ENCODE measurements at places on chromosomes 3 and 15.

- no peak for DNase-seq
These were observed 43.8 kb downstream of the GAP43 start for GRCh38 chr3:115666920-115667737.

DNA sequence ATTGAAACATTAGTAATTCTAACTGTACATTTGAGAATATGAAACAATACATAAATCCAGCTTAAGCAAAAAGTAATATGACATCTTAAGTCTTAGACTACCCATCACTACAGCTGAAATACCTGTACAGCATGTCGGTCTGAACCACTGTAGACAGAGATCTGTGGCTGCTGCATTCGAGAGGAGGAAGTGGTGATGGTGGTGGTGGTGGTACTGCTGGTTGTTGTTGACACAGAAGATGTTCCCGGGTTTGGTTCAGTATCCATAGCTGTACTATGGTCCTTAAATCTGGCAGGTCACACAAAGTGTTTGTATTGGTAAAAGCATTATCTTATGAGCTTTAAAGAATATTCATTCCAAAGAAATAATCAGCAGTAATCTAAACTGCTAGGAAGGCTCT is 2.9 kb downstream of the PHC3 start:
- DNase-seq = no peak

DNA sequence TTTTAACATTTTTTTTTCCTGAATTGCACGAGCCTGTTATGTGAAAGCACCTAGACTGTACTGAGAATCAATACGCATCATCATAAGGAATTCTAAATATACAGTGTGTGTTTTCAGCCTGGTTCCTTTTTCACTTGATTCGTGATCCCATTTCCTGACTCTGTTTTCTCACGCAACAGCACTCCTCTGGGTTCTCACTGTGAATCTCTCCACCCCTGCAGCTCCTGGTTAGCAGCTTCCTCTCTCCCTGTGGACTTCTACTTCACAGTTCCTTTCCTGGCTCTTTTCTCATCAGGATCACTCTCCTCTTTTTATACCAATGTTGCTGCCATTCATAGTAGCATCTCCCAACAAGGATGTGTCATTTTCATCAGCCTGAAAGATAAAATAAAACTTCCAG is 297.2 kb downstream of the CADM2 start:
- no peak for DNase-seq

DNA sequence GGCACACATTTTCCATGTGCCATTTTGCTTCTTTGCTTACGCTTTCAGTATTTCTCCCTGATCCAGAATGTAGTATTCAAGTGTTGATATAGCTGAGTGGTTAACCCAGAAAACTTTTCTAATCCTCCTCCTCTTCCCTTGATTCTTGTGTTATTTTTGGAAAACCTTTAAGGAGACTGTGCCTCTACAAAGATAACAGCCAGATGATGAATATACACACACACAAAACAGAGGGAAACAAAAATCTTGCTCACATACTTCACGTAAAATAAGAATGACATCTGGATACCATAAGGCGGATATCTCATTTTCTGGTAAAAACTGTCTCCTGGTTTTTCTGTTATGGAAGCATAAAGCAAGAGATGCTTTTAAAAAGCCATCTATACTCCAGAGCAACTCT is 295.8 kb upstream of the THBS1 start:
- no peak for DNase-seq

DNA sequence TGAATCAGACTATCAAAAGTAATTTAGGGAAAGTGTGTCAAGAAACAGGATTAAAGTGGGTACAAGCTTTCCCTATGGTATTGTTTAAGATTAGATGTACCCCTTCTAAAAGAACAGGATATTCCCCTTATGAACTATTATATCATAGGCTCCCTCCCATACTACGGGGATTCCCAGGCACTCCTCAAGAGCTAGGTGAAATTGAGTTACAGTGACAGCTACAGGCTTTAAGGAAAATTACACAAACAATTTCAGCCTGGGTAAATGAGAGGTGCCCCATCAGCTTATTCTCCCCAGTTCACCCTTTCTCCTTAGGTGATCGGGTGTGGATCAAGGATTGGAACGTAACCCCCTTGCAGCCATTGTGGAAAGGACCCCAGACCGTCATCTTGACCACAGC is 240.8 kb upstream of the CNTN6 start:
- no peak for DNase-seq

DNA sequence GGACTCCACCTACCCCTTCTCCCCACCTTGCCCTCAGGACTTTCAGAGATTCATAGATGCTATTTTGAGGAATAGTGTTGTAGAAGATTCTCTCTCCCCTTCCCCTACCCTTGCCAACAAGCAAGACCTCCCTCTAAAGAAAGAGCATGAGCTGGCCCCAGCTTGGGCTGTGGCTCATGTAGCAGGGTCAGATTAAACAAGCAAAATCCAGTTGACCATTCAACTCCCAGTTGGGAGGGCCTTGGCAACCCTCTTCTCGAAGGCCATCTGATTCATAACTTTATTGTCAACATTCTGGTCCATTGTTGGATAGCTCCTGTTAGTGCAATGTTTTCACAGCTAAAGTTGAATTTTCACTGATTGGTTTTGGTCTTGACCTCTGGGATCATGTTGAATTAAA is 41.1 kb downstream of the TNFAIP8L3 start:
- no peak for DNase-seq

DNA sequence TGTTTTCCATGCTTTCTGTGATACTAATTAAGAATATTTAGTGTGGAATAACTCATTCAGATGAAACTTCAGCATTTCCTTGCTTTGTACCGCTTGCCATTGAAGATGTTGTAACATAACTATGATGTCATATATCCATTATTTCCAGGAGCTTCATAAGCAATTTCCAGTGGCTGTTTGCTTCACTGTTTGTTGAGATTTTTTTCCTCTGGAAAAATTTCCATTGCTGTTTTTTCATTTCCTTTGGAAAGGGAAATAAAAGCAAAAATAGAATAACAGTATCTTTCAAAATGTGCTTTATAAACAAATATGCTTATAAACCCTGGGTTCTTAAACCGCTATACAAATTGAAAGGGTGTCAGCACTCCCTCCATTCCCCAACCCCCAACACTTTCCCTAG is 319.6 kb upstream of the SEMA6D start:
- no peak for DNase-seq

GRCh38 chr15:78070049-78070700 is 7.3 kb downstream of the TBC1D2B start:
- DNase-seq = no peak
